ENCODE measurements at places on chromosomes 3 and 15.
A peak's percentile ranks its signal among the peaks of the same experiment; 100 is the strongest.

DNA sequence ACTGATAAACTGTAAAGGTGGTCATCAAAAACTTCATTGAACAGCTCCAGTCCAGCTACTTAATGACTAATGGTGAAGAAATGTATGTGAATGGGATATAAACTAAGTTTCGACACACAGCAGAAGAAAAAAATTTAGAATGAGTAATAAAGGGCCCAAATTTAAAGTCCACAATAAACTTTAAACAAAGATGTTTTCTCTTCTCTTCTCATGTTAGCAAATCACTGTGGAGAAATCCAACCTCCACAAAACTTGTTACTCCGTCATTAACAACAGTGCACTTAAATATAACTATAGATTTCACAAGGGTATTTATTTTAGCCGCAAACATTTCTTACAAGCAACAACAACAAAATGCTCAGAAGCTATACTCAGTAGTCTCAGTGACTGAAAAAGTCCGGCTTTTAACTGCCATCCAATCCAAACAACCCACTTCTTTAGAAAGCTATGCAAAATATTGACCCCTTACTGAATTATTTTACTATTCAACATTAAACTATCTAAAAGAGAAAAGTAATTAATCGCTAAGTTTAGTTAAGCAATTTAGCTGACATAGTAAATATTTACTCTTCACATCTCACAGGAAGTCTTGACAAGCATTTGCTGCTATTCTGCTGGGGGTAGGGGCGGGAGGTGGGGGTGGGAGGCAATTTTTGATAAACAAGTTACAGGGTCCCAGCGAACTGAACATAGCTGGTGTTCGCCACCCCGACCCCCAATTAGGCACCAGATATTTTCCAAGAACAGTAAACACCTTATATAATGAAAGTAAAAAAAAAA, 2.4 kb downstream of the IGF2BP2 start:
- DNase-seq = no peak

- no peak for DNase-seq
These were observed 1.6 kb upstream of the TXNRD3 start for GRCh38 chr3:126656371-126657134.

GRCh38 chr3:193605876-193606275, 12.9 kb downstream of the OPA1 start:
- DNase-seq = peak; percentile 15

DNA sequence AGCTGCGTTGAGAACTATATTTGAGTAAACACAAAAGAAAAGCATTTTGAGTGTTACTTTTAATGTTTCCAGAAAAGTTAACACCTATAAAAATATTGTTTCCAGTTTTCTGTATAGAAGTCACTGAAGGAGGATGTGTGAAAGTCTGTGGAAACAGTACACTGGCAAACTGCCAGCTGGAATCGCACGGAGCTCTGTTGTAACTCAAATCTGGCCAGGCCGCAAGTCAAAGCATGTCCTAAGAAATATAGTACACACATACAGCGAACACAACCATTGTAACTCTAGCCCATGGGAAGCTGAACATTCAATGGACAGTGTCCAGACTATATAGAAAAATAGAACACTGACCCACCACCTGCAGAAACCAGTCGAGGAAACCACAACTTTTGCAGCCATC, 657.2 kb downstream of the FHIT start:
- DNase-seq = no peak

GRCh38 chr3:120438665-120439370, 12.0 kb downstream of the FSTL1 start:
- DNase-seq = no peak

GRCh38 chr3:90091549-90091948, 984.1 kb downstream of the EPHA3 start:
- DNase-seq = no peak

DNA sequence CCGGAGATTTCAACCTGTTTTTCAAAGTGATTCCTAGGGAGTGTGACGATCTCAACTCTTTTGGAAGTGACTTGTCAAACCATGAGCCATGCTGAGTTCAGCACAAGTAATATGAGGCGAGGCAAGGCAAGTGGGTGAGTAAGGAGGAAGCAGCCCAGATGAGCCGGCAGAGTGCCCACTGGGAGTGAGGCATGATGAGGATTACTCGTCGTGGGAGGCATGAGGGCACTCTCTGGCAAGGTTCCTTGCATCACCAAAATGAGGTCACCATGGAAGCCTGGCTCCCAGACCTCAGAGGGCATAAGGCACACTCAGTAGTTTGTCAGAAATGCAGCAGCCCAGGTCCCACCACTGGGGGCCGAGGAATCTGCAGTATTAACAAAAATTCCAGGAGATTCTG, 636.1 kb downstream of the MAGI1 start:
- no peak for DNase-seq

GRCh38 chr3:184556582-184557347, 4.8 kb upstream of the EPHB3 start:
- DNase-seq = no peak

DNA sequence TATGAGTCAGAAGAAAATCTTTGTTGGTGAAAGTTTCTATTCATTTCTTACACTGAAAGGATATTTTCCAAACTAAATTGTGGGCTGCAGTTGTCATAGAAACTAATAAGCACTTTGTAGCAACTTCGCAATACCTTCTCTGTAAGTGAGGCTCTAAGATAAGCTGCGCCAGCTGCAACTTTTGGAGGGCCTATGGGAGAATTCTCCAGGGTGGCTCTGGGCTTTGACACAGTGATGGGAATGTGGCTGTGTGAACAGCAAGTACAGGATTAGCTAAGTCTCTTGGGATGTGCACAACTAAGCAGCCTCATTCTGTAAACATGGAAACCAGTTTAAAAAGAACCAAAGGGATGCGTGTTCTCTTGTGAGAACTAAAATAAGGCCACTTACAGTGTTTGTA, 124.6 kb upstream of the SGO1 start:
- DNase-seq = no peak

GRCh38 chr3:28294667-28295413, 53.4 kb downstream of the CMC1 start:
- DNase-seq = no peak

- no peak for DNase-seq
These were observed 32.6 kb upstream of the NEO1 start for GRCh38 chr15:73019601-73020146.

DNA sequence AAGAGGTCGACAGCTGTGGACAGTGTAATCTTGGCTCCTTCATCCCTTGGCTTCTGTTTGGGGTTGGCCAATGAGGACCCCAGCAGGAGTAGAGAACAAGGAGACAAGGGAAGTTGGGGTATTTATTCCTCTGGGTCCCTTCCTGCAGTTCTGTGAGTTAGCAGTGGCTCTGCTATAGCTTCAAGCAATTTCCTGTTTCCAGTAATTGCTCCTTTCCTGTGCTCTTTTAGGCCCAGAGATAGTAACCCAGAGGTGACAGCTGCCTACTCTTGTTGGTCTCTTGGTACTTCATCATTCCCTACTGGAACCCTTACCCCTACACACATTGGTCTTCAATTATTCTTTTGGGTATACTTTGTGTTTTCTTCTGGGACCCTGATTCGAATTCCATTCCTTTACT, 92.9 kb downstream of the NR1D2 start:
- no peak for DNase-seq

DNA sequence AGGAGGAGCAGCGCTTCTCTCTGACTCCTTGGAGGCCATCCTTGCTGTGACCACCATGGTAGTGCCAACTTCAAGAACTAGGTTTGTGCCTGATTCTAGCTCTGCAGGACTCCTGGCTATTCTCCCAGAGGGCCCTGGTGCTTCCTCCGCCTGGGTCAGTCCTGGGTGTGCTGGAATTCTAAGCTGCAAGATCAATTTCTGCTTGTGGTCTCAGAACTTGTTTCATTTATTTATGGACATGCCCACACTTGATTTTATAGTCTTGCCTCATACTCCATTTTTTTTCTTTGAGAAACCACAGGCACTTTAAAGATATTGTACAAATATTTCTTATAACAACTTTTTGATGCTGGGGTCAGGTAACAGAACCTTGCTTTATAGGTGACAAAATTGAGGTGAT, 87.6 kb downstream of the PDCD6IP start:
- no peak for DNase-seq

- DNase-seq = no peak
These were observed 15.2 kb downstream of the FSTL1 start for GRCh38 chr3:120435621-120436020.

DNA sequence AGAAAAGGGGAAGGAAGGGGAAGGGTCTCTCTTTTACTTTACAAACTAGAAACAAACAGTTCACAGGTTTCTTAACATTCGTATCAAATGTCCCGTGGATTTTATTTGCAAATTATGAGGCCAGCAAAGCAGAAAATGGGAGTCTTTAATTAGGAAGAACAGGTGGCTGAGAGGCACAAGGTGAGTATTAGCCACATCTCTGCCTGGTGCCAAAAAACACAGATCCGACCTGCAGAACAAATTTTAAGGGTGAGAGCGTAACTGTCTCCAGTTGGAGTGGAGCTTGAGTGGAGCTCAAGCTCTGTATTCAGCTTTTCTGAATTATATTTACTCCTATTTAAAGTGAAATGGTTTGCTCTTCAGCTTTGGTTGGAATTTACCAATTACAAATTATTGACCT, 1004.9 kb downstream of the FHIT start:
- no peak for DNase-seq

DNA sequence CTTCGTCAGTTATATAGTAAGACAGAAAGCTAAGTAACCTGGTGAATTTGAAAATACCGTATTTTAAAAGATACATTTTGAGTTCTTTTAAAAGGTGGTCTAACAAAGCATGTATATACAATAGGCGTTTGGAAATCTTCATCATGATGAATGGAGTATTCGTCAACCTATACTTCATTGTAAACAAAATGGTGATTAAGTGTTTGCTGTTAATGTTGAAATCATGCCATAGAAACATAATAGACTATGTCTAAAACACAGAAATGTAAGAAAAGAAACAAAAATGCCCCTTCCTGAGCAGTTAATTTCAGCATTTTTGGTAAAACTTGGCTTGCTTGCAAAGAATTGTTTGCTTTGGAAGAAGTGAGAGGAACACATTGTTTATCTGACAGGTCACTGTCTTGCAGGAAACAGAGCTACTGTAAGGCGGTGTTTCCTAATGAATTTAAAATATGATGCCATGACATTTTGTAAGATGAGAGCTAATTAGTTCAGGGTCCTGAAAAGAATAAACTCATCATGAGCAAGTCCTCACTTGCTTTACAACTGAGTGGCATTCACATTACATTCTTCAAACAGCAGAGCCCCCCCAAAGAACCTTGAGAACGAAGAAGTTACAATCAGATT, 126.7 kb downstream of the SERPINI1 start:
- no peak for DNase-seq

- DNase-seq = no peak
These were observed 188.9 kb upstream of the P2RY1 start for GRCh38 chr3:152646004-152646403.

GRCh38 chr15:34584996-34585395, 1.5 kb upstream of the GOLGA8B start:
- no peak for DNase-seq

- DNase-seq = no peak
These were observed 106.0 kb upstream of the LRIG1 start for GRCh38 chr3:66606868-66607267.

DNA sequence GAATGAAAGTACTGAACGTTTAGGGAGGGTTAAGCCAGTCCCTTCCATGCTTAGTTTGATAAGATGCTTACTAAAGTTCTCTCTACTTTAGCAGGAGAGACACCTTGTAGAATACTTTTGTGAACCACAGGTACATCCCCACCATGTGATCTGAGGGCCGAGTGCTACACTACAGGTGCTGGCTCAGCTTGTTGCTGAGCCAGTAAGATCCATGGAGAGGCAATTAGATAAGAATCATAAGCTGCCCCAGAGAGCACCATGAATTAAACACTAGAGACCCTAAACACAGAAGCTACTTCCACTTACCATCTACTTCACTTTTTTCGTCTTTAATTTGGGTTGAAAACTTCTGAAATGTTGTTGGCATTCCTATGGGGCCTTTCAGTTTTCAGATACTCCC, 70.5 kb upstream of the GOLGA8B start:
- DNase-seq = no peak

GRCh38 chr3:36147934-36148558, 232.3 kb upstream of the STAC start:
- no peak for DNase-seq

DNA sequence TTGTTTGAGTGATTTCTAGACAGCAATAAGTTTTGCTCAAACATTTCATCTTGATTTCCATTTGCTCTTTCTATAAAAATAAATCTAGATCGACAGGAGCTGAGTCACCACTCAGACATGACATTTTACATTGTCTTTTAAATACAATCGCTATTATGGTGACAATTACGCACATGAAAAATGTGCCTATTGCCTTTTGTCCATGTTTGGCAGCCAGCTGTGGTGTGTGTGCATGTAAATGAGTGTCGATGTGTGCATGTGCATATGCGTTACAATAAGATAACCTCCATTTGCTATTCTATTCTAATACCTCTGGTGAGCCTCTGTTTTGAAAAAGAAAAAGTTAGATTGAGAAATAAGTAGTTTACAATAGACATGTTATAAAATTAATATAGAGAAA, 89.7 kb upstream of the GRM7 start:
- no peak for DNase-seq

GRCh38 chr15:72168808-72169190, 28.8 kb downstream of the GRAMD2A start:
- no peak for DNase-seq

DNA sequence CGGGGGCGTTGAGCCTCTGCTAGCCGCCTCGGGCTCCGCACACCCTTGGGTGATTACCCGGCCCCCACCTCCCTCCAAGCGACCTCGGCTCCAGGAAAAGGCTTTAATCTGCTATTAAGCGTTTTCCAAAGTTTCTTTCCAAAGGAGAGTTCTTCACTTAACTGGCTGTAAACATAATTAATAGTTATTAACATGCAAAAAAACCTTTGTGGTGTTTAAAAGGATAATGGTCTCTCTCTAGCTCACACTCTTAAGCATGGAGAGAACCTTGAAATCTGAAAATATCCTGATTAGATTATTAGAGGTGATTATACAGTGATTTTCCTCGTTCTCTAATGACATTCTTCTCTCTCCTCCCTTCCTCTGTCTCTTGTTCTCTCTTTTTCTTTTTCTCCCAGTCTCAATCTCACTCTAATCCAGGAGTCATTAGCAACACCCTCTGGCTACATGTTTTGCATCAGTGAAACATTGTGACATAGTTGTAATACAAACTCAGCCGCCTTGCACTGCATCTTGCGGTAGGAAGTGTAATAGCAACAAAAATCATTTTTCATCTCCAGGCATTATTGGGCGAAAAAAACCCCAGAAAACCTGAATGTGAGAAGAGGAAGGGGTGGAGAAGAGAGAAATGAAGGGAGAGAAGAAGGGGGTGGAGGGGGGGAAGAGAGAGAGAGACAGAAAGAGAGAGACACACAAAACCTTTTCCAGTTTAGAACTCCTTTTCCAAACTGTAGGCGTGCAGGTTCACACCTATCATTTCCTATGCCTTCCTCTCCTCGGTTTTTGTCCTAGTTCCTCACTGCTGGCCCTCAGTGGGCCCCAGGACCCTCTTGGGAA, 24.4 kb downstream of the NR2F2 start:
- no peak for DNase-seq

GRCh38 chr3:154244644-154245043, 79.6 kb downstream of the DHX36 start:
- no peak for DNase-seq

DNA sequence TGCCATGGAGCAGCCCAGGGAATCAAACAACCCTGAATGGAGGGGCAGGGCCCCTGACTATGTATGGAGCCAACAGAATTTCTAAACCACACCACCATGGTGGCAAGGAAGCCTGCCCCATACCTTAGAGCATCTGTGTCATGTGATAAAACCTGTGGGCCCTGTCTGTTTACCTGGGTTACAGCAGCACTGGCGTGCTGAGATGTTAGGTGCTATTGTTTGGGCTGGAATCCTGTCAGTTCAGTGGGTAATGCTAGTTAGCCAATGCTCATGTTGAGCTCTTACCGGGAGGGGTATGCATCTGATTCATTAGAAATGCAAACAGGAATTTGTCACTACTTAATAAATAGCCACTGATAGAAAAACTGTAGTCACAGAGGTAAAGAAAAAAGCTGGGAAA, 63.5 kb upstream of the ETV5 start:
- DNase-seq = no peak

All from stimulated activated CD4-positive, alpha-beta T cell treated with anti-CD3 and anti-CD28 coated beads, TNF-alpha, amount 100 ng/mL, for 48 hours (primary cell).